ENCODE measurements at places on chromosomes 3 and 15. TPM values are rescaled to one million over a fixed set of nuclear protein-coding genes. Genes with fewer than 3 reads are reported as not detected.
A peak's percentile ranks its signal among the peaks of the same experiment; 100 is the strongest.

- peak; percentile 46 for DNase-seq
Measured at GRCh38 chr3:51946796-51947195, 4.6 kb downstream of the PARP3 start.

CX3CR1 gene
- 0.60 TPM for total RNA-seq

DNA sequence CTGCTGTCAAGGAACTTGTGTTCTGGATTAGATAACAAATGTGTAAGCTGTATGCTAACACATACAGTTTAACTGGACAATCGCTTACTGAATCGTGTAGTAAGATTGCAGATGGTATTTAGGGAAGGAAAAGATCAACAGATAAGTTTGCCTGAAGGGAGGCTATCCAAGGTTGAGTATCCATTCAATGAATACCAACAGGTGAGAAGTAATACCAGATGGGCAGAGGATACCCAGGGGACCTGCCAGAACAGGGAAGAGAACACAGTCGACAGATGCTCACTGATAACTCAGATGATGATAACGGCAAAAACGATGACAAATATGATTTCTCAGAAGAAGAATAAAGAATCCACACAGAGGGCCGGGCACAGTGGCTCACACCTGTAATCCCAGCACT lies 3.2 kb upstream of the UACA start:
- DNase-seq = no peak

DNA sequence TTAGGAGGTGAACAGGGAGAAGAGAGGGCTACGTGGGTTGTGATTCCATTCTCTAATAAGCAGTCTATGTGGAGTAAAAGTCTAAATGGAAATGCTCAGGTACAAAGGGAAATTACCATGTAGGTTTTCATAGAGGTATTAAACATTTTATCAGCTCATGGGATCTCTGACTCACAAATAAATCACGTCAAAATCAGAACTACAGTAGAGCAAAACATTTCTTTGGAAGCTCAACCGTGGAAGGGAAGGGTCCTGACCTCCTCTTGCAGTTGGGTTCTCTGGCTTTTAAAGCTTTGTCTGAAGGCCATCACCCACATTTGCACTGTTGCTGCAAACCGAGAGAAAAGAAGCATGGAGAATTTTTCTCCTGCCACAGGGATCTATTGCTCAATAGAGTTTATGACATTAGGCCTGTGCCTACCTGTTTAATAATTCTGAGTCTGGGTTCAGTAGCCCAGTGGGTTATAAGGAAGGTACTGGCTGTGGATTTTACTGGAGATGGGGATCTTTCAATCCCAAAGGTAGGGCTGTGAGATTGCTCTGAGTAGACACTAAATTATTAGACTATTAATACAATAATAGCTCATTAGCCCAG lies 24.2 kb upstream of the PGPEP1L start:
- no peak for DNase-seq

GRCh38 chr3:100438623-100438974 lies 37.3 kb downstream of the LNP1 start:
- no peak for DNase-seq

GRCh38 chr15:69626095-69627066 lies 173.8 kb downstream of the RPLP1 start:
- DNase-seq = no peak

OR5H14 gene
- not detected for total RNA-seq

GRCh38 chr3:183975981-183976662 lies 41.6 kb downstream of the ABCC5 start:
- DNase-seq = no peak
